ENCODE measurements at places on chromosomes 7 and 10.

DNA sequence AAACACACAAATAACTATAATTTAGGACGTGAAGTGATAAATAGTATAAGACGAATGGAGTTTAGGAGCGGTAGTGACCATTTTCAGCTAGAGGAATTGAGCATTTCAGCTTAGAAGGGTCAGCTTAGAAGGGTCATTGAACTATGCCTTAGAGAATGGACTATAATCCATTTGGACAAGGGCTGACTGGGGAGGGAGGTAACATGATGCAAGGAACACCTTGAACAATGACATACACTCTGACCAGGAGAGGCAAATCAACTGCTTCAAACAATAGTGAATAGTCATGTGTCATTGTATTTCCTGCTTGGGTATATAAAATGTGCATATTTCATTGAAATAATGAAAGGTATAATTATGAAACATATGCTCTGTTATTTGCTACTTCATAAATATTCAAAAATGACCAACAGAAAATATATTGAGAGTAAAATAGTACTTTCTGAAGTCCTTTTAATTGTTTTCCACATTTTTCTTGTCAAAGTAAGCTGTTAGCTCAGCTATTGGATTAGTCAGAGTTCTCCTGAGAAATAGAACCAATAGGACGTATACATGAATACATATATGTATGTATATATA lies 40.5 kb upstream of the WASL start:
- no peak for DNase-seq

- no peak for DNase-seq
Measured at GRCh38 chr10:108684431-108684830, 1238.9 kb downstream of the XPNPEP1 start.

- DNase-seq = no peak
Measured at GRCh38 chr7:30412782-30413504, 65.6 kb downstream of the NOD1 start.

GRCh38 chr7:44112997-44113763 lies 9.0 kb downstream of the AEBP1 start:
- DNase-seq = no peak

- DNase-seq = no peak
Measured at GRCh38 chr10:101807158-101807557, 11.1 kb downstream of the OGA start.

- no peak for DNase-seq
Measured at GRCh38 chr7:123533929-123534382, 439 bp downstream of the IQUB start.

GRCh38 chr10:99297033-99297432 lies 32.1 kb upstream of the CNNM1 start:
- no peak for DNase-seq

DNA sequence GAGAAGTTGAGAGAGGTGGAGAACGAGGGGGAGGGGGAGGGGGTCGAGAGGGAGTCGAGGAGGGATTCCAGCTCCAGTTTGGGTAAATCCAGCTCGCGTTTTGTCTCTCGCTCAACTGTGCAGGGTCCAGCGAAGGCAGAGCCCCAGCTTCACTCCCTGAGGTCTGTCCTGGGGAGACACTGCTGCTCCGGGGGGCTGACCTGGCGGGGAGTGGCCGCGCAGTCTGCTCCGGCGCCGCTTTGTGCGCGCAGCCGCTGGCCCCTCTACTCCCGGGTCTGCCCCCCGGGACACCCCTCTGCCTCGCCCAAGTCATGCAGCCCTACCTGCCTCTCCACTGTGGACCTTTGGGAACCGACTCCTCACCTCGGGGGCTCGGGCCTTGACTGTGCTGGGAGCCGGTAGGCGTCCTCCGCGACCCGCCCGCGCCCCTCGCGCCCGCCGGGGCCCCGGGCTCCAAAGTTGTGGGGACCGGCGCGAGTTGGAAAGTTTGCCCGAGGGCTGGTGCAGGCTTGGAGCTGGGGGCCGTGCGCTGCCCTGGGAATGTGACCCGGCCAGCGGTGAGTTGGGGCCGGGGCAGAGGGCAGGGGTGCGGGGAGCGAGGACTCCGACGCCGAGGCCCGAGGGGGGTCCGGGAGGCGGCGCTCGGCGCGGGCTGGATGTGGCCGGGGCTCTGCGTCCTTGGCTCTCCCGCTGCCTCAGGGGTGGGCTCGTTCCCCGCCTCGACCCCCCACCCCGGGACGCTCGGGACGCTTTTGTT lies at the start of gene TET1:
TSS of gene TET1 (plus strand) at position 152 of the 757 bp plus-strand sequence. CDS start 12,002 bp downstream, outside the sequence.
- DNase-seq = peak; percentile 34

DNA sequence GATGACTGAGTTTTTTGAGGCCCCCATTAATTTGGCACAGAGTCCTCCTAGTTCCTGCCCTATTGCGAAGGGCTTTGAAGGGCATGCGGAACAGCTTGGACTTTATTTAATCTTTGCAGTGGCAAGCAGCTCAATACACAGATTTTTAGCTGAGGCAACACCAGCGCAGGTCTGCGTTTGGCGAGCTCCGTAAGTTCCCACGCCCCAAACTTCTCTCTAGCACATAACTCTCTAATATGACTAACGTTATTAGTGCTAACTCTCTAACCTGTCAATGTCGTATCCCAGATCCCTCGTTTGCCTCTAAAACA lies 366 bp upstream of the TAF3 start:
- DNase-seq = no peak

DNA sequence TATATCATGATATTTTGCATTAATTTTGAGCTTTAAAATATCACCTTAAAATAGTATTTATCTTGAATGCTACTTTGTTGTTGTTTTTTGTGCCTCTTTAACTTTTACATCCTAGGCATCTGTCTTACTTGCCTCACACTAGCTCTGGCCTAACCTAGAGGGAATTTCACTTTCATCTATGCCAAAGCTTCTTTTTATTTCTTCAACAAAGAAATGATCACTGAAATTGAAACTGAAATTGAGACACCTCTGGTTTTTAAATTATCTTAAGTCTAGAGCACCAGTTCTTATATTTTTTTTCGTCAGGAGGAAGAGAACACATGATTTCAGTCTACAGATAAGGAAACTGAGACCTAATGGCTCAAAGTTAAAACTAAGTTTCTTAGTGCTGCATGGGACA lies 3.5 kb upstream of the SCIN start:
- no peak for DNase-seq

GRCh38 chr7:36617408-36617807 lies 106.9 kb downstream of the AOAH start:
- no peak for DNase-seq

GRCh38 chr7:41224063-41224763 lies 478.7 kb downstream of the INHBA start:
- no peak for DNase-seq

DNA sequence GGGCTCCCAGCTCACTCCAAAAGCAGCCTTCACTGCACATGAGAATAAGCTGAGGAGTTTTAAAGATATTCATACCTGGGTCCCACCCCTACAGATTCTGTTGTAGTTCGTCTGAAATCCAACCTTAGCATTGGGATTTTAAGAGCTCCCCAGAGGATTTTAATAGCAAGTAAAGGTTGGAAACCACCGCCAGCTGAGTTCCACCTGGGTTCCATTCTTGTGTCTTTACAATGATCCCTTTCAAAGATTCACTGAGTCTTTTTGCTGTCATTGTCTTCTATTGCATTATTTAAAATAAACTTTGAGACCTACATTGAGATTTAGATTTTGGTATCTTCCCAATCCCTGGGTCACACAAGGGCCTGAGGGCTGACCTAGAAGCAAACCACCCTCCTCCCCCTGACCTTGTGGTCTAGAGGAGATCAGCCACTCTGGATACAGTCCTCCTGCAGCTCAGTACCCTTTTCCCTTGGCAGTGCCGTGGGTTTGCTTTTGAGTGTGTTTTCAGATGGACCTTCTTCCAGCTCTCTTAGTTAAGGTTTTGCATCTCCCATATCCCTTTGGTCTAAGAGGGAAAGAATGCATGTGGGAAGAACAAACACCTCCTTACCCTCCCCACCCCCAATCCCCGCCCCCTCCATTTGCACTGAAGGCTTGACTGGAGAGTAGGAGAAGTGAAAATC lies 22.6 kb upstream of the SIRT1 start:
- no peak for DNase-seq

GRCh38 chr10:5540891-5541290 lies 16.1 kb downstream of the CALML3 start:
- no peak for DNase-seq

- no peak for DNase-seq
Measured at GRCh38 chr7:37290731-37291130, 157.9 kb downstream of the ELMO1 start.

- DNase-seq = no peak
Measured at GRCh38 chr10:69558559-69558958, 14.7 kb downstream of the NEUROG3 start.

DNA sequence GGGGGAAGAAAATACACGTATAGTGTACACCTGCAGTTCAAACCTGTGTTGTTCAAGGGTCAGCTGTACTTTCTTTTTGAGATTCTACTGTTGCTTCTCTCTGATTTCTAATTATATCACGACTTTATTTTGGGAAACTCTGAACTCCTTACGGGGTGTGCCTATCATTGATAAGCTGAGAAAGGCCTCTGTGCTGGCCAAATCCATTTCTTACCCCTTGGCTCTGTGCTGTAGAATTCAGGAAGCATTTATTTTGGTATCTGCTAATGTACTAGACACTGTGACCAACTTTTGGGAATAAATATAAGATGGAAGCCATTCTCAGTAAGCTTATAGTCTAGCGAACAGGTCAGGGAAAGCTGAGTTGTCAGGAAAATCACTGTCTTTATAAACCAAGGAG lies 26.9 kb upstream of the RPA3 start:
- DNase-seq = no peak

GRCh38 chr7:149724661-149725425 lies 48.5 kb downstream of the ZNF467 start:
- no peak for DNase-seq
